ENCODE measurements at places on chromosomes 2 and 18. TPM values are rescaled to one million over a fixed set of nuclear protein-coding genes. Genes with fewer than 3 reads are reported as not detected.

CCDC141 gene
- total RNA-seq: 1.5 TPM

C2orf78 gene
- total RNA-seq: not detected

HOXD11 gene
- total RNA-seq: not detected

CTLA4 gene
- not detected for total RNA-seq

CCDC85A gene
- 22.1 TPM for total RNA-seq

Measured in temporal lobe (tissue), 4 donors.